Stimulated activated CD4-positive, alpha-beta T cell treated with anti-CD3 and anti-CD28 coated beads, Interleukin-15, amount 100 ng/mL, for 1 hour (primary cell): ENCODE measurements at places on chromosomes 1 and 21.

DNA sequence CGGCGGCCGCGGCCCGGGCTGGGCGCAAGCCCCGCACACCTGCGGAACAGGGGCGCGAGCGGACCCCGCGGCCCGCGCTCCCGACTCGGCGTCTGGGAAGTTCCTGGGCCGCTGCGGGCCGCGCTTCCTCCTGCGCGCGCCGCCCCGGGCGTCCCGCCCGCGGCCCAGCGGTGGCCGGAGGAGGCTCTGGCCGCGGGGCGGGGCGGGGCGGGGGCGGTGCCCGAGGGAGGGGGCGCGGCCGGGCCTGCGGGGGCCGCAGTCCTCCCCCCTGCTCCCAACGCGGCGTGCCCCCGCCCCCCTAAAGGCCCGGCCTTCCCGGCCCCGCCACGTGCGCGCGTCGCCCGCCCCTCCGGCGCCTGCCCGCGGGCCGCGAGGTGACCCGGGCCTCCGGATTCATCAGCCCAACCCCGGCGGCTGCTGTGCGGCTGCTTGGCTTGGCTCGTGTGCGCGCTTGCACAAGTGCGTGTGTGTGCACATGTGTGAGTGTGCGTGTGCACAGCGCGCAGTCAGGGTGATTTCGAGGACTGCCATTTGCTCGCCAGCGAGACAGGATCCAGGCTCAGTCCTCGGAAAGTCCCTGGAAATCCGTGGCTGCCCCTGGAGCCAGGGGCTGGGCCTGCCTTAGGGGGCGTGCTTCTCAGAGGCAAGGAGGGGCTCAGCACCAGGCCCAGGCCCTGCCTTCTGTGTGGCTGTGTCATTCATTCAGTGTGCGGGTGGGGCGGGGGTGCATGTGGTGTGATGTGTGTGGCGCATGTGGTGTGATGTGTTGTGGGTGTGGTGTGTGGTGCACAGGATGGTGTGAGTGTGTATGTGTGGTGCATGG lies at the start of gene C2CD2:
C2CD2 (minus strand) TSS at position 188 of the 823 bp plus-strand sequence. CDS start 370 bp downstream, outside the sequence.
- no peak for DNase-seq

DNA sequence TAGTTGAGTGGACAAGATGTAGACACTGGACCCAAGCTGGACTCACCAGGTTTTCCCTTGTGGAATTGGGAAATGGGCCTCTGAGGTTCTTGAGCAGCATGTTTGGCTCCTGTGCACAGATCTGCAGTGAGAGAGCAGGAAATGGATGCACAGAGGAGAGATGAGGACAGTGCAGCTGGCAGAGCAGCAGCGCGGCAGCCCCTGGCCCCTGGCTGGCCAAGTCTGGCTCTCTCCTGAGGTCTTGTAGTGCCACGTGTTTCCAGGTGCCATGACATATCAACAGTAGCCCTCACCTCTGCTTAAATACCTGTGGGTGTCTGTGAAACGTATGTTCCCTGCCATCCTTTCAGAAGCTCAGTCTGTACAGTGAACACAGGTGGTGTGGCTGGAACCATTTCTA lies 19.2 kb upstream of the BCL10 start:
- no peak for DNase-seq

GRCh38 chr1:202302166-202302565 lies 39.6 kb downstream of the UBE2T start:
- no peak for DNase-seq

- DNase-seq, result no peak
Measured at GRCh38 chr1:246295968-246296367, 211.1 kb downstream of the SMYD3 start.

DNA sequence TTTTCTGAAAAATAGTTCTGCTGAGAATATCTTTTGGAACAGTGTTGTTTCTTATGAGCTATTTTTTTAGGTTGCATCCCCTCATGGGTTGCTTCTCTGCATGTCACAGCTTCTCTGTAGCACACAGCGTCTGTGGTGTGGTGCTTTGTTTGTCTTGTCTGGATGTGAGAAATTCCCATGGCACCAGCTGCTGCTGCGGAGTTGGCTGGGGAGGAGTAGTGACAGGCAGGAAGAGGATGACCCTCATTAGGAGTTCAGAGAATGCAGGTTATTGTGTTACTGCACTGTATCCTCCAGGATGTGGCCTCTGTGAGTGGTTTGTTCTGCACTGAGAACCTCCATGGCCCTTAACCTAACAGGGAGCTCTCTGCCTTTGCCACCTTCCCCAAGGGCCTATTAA lies 64.8 kb downstream of the TSEN15 start:
- DNase-seq, result no peak

GRCh38 chr1:227557962-227558725 lies 5.2 kb upstream of the ZNF678 start:
- DNase-seq, result no peak

DNA sequence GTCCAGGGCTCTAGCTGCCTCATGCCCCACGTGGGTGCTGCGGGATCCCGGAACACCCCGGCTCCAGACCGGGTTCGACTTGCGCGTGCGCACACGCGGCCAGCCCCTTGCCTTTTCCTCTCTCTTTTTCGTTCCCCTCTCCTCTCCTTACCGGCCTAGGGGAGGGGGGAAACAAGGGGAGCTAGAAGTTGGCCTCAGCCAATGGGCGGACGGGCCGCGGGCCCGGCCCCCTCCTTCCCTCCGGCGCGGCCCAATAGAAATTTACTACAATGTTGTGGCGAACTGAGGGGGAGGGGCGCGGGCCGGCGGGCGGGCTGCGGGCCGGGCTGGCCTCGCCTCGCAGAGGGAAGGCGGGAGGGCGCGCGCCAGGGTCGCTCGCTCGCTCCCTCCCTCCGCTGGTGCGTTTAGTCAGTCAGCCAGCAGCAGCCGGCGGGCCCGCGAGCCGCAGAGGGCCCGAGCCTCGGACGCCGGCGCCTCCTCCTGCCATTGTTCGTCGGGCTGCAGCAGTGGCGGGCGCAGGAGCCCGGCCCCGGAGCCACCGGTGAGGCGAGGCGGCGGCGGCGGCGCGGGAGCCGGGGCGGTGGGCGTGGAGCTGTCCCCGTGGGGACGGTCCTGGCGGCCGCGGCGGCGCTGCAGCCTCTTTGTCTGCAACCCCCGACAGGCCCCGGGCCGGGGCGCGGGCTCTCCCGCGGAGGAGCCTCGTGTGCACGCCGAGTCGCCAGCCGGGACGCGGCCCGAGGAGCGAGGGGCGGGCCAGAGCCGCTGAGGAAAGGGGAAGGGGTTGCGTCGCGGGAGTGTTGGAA lies at the start of gene EPB41:
EPB41 (plus strand) TSS at position 342 of the 803 bp plus-strand sequence. CDS start 72,869 bp downstream, outside the sequence.
- DNase-seq, result peak; percentile 85

- no peak for DNase-seq
Measured at GRCh38 chr1:222592171-222592570, 2.4 kb upstream of the TAF1A start.

DNA sequence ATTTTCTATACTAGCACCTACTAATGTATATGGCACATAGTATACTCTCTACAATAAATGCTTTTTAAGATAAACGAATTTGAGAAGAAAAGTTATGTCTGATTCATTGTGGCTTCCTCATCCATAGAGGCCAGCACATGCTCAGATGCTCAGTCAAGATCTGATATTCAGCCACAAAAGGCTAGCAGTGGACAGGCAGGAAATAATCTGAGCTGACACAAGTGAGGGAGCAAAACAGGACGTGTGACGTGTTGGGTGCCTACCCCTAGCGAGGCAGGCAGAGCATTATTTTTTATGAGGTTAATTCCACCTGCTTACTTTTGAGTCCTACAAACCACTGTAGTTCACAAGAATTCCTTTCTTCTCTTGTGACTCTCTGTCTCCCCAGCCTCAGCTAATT lies 550.9 kb downstream of the SMYD3 start:
- DNase-seq, result no peak

DNA sequence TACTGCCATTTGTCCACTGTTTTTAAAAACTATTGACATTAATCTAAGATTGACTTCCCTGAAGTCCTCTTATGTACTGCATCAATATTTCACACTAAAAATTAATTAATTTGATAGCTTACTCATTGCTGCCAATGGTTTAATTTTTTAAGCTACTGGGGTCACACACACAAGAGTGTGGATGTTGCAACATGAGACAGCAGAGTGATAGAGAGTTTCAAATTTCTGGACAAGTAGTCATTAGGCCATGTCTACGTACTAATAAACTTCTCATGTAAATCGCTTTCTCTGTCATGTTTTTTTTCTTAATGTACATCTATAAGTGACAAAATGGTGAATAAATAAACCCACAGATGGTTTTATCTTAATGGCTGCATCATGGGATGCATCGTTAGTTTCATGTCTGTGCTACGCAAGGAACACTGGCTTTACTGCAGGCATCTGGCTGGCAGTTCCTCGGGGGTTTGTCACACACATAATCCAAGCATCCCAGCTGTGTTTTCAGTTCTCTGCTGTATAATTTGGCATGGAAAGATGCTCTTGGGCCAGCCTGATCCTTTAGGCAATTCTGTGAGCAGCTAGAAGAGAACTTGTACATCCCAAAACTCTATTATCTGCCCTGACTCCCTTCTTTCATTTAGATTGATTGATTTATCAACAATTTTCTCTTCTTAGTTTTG lies 16.4 kb upstream of the CHODL start:
- DNase-seq, result no peak

- DNase-seq, result peak; percentile 19
Measured at GRCh38 chr1:221439008-221439746, 302.7 kb downstream of the DUSP10 start.

DNA sequence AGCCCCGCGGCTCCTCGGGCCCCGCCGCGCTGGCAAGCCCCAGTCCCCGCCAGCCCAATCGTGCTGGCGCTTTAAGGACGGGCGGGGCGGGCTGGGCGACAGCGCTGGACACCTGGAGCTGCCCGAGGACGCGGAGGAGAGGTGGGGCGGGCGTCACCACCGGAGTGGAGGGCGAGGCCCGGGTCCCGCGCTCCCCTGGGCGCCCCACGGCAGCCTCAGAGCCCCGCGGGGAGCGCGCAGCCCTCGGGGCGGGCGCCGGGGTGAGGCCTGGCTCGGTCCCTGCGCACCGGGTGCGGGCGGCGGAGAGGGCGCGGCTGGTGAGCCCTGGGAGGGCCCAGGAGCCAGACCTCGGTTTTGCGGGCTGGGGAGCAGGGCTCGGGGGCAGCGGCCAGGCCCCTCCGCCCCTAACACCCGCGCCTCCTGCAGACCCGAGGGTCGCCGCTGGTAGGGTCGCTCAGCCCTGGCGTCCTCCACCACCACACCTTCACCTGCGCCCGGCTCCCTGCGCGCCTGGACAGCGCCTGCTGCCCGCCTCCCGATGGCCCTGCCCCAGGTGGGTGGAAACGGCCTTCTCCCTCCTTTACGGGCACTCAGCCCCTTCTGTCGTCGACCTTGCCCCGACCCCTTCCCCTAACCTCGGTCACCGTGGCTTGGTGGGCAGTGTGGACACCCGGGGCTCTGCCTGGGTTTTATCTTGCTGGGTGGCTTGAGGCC lies at the start of gene TMEM61:
TMEM61 (plus strand) TSS at position 101 of the 714 bp plus-strand sequence; CDS start at position 539, 438 bp downstream.
- DNase-seq, result no peak

- DNase-seq, result no peak
Measured at GRCh38 chr1:13820055-13820454, 120.1 kb downstream of the PRDM2 start.

DNA sequence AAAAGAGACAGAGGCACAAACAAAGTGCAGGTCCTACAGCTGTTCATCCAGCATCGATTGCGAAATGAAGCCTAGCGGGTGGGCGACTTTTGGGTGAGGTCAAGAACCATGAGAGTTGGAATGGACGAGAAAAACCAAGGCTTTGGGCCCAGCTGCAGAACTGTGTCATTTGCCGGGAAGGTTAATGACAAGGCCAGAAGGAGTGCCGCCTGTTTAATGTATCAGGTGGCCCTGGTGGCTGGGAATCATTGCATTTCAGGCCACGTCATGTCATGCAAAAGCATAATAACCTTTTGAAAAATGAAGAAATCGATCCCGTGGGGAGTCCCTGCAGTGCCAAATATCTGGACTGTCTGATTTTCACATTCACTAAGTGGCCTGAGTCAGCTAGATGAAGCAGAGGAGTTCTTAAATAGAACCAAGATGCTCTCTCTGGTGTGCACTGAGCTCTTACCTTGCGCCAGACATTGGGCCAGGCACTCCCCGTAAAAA lies 8.1 kb upstream of the RCC2 start:
- DNase-seq, result no peak

DNA sequence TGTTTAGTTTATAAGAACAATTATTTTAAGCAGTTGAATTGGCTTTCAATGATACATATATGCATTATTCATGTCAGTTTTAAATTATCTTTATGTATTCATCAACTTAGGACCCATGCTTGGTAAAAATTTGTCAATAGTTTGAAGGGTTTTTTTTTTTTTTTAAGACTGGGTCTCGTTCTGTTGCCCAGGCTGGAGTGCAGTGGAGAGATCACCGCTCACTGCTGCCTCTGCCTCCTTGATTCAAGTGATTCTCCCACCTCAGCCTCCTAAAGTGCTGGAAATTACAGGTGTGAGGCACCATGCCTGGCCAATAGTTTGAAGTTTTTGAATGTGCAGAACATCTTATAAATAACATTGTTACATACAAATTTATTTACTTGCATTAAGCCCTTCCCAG lies 1671.0 kb upstream of the B3GALT2 start:
- DNase-seq, result no peak

GRCh38 chr1:78543941-78544643 lies 53.3 kb downstream of the PTGFR start:
- DNase-seq, result no peak

GRCh38 chr21:44907225-44907965 lies 13.3 kb downstream of the ITGB2 start:
- no peak for DNase-seq

DNA sequence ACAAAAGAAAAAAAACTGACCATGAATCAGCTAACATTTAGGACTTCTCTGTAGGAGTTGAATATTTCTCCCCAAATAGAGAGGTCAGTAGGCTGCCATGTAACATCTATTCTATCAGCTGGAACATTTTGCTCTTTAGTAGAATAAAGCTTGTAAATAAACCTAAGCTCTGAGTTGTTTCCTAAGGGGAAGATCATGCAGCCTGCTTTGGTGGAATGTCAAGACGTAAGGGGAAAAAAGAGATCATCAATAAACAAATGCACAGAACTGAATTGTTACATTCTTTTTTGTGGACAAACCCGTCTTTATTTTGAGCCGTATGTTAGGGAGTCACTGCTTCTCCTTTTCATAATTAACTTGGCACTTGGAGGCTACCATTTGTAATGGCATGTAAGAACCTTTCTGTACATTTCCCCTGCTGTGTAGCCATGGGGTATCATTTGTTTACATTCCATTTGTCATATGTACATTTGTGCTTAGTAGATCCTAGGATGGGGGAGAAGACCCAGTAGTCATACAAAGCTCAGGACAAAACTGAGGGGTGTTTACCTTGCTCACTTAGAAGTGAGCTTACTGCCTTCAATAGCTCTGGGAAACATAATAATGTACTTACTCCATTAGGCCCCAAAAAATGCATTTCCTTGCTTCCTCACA lies 10.8 kb upstream of the PALMD start:
- no peak for DNase-seq

- no peak for DNase-seq
Measured at GRCh38 chr1:13916530-13916929, 216.5 kb downstream of the PRDM2 start.

- DNase-seq, result no peak
Measured at GRCh38 chr21:27026501-27026900, 59.6 kb upstream of the ADAMTS5 start.
